Lung microvascular endothelial cell (primary cell): ENCODE measurements at places on chromosomes 3 and 15.

GRCh38 chr15:66186049-66186825, 67.3 kb downstream of the MEGF11 start:
- DNase-seq, result no peak

GRCh38 chr3:171285287-171285686, 174.9 kb downstream of the TNIK start:
- DNase-seq, result peak; percentile 40

DNA sequence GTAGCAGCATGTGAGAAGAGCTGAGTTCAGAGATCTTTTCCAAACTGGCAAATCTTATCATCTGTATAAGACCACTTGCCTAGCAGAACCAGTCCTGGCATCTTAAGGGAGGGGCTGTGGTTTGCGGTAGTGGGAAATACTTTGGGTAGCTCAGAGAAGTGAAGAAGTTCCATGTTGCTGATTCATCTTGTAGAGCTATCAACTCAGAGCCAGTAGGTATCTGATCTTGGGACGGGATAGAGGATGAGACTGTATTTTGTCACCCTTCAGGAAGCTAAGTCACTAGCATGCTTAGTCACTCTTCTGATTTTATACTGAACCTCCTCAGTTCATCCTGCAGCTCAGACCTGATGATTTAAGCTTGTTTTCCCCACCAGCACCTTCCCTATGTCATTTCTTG, 211.4 kb downstream of the NR1D2 start:
- DNase-seq, result no peak

DNA sequence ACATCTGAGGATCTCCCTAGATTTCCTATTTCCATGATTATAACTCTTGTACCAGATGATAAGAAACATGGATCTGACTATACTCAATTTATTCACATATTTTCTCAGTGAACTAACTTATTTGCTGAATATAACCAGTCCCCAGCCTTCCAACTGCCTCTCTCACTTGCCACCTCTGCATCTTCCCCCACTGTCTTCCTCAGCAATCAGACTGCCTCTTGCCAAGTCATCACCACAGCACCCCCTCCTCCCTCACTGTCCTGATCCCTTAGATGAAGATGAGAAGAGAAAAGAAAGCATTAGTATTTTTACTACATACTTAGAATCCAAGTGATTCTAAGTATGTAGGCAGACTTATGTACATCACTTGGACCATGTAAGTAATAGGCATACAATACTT, 71.9 kb downstream of the GTPBP8 start:
- no peak for DNase-seq

GRCh38 chr15:80177156-80177555, 24.4 kb downstream of the FAH start:
- no peak for DNase-seq

DNA sequence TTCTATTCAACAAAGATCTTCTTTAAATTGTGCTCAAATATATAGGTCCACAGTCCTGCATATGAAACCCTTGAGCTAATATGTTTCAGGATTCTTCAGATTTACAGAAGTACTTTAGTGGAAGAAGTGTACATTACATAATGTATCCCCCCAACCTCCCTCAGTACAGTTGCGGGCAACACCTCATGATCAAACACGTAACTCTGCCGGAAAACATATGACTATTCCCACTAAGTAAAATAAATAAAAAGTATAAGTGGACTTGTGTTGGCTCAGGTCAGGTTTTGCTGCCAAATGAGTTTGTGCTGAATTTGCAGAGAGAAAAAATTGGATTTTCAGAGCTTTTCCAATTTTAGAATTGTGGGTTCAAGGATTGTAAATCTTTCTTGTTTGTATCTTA, 267.6 kb upstream of the MDFIC2 start:
- DNase-seq, result peak; percentile 42

DNA sequence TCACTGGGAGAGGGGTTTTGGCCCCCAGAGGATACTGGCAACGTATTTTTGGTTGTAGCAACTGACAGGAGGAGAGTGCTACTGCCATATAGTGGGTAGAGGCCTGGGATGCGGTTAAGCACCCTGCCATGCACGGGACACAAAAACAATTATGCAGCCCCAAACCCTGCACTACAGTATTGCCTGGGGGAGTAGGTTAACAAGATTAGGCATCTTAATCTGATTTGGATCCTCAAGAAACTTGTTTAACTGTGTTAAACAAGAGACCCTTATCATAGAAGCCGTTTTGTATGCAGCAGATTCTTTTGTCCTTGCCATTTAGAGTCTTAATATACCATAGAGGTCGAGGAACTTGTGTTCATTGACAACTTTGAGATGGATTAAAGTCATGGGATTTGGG, 3.4 kb downstream of the PHLDB2 start:
- no peak for DNase-seq

- no peak for DNase-seq
Measured at GRCh38 chr3:105409364-105409763, 42.7 kb downstream of the ALCAM start.

DNA sequence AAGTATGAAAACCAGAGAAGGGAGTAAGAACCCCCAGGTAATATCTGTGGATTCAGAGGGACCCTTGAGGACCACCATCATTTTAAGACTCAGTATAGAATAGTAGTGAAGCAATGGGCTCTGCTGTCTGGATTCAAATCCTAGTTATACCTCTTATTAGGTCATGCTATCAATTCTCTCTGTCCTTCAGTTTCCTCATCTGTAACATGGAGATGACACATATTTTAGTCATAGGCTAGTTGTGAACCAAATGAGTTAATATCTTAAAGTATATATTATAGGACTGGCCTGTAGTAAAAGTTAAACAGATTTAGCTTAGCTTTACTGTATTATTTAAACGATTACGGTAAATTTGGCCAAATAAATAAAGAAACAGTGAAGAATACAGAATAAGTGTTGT, 177.3 kb upstream of the GOLIM4 start:
- DNase-seq, result no peak

- peak; percentile 73 for DNase-seq
Measured at GRCh38 chr3:100107221-100107814, 7.0 kb downstream of the FILIP1L start.
